ENCODE measurements at places on chromosomes 1 and 21.

GRCh38 chr1:29986986-29987385 lies 736.4 kb downstream of the MATN1 start:
- no peak for DNase-seq

DNA sequence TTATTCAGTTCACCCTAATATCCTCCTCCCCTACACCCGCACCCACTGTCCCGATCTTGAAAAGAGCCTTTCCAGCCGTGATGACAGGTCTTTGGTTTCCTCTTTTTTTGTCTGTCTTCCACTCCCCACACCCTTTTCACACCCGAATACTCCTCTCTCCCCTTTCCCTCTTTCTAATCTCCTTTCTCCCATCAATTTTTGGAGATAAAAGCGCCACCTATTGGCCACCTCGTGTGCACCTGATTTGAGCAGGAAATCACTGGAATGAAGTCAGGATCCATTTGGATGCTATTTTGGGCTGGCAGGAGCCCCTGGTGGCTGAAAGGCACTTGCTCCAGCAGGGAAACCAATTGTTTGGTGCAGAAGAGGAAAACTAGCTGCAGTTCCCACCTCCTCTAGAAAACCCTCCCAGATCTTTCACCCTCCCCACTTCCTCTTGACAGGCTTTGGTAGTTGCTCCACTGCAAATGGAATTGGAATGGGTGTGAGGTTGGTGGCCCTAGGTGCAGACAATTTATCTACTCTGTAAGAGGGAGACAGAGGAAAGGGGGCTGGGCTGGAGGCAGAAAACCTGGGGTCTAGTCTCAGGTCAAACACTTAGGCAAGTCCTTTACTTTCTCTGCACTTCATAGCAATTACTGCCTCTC lies 8.4 kb downstream of the FOXE3 start:
- no peak for DNase-seq

DNA sequence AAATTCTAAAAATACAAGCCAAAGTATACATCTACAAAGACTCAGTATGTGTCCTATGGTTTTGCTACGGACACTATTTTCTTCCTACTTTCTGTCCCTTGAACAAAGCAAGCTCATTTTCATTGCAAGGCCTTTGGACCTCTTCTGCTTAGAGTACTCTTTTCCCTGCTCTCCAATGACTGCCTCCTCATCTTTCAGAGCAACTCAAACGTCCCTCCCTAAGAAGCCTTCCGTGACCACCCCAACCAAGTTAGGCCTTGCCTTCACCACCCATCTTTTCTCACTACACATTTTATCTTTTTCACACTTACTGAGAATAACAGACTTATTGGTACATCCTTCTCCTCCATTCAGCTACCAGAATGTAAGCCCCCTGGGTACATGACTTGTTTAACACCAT lies 39.9 kb downstream of the ENAH start:
- no peak for DNase-seq

GRCh38 chr1:91750398-91750996 lies 135.5 kb downstream of the TGFBR3 start:
- DNase-seq, result no peak

DNA sequence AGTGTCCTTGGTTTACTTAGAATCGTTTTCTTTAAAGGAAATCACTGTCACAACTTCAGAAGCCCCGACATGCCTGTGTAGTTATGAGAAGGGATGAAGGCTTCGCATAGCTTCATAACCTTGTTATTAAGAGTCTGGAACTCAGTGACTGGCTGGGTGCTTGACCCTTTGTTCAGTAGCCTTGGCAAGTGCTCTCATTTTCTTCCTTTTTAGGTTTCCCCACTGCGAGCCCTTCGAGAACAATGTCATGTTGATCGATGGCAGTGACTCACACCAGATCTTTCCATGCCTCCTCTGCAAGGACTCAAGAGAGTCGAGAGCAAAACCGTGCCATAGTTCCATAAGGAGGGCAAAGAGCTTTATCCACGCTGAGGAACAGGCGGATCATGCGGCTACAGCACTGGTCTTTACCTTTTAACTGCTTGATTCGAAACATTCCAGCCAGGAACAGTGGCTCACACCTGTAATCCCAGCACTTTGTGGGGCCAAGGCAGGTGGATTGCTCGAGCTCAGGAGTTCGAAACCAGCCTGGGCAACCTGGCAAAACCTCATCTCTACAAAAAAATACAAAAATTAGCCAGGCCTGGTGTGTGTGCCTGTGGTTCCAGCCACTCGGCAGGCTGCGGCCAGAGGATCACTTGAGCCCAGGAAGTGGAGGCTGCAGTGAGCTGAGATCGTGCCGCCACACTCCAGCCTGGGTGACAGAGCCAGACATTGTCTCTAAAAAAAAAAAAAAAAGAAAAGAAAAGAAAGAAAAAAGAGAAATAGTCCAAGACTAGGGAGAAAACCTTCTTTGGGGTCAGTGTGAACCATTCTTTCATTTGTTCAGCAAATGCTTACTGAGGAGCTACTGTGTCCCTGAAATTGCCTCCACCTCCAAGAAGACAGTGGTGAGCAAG lies 95.4 kb upstream of the ERRFI1 start:
- peak; percentile 57 for DNase-seq

DNA sequence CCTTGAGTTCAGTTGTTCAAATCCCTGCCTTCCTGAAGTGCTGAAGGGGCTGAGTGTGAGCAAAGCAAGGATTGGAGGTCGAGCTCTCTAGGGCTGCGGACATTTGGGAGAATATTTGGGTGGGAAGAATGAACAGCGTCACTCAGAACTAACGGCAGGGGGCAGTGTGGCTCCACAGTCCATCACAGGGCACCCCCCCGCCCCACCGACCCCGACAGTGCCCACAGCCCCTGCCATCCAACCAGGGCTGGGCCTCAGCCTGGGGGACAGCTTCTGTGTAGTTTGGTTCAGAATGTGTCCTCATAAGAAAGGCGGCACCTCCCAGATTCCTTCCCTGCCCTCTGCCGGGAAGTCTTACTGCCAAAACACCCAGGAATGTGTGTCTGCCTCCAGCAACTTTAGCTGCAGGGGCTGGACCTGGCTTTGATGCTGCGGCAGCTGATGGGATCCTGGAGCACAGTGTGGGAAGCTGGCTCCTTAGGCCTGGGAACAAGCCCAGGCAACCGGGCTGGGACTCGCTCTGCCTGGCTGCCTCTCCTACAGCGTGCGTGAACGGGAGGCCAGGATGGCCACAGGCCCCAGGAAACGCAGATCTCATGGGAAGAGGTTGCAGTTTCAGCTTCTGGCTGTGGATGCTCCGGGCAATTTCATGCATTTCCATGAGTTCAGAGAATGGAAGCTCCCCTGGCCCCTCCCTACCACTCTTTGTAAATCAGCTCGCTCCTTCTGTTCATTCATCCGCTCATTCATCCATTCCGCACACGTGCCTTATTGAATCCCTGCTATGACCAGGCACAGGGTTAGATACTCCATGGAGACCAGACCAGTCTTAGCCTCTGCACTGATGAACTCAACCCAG lies 104.9 kb upstream of the TMPRSS2 start:
- no peak for DNase-seq

- DNase-seq, result no peak
These were observed 293.5 kb downstream of the MRPL39 start for GRCh38 chr21:25313829-25314228.

DNA sequence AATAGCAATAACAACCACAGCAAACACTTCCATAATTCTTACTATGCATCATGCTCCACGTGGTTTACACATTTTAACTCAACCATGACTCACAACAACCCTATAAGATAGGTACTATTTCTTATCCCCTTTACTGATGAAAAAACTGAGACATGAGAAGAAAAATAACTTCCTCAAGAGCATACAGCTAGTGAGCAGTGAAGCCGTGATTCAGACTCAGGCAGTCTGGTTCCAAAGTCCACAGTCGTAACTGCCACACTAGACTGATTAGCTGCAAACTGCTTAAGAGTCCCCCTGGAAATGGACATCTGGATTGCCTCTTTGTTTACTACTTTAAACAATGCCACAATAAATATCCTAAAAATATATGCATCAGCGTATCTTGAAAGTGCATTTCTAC lies 55.7 kb downstream of the PLD5 start:
- DNase-seq, result no peak

GRCh38 chr1:45908611-45909140 lies 105.3 kb downstream of the MAST2 start:
- DNase-seq, result no peak

GRCh38 chr1:1899266-1899966 lies 8.5 kb upstream of the GNB1 start:
- no peak for DNase-seq

DNA sequence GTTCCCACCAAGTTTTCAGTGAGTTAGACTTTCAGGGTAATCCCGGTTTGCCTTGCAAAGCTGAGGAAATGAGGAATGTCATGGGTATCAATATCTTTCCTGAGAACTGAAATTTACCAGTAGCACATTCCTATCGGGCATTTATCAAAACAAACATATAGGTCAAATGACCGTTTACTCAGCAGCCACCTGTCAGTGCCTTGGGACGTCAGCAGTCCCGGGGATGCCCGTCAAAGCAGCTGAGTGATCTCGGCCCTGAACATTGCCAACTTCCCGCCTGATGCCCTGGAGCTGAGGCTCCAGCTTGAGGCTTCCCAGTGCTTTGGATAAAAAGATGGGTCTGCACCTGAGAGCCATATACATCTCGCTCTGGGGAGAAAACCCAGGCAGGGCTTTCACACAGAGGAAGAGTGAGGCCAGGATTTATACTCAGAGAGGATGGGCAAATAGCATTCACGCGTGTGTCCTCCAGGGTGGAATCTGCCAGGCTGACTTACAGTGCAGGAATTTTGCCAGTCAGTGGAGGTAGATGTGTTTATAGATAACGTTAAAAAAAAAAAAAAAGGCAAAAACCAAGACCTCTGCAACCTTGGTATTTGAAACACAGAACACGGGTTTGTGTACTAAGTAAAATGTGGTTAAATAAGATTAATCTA lies 435.7 kb upstream of the VAMP3 start:
- DNase-seq, result no peak

DNA sequence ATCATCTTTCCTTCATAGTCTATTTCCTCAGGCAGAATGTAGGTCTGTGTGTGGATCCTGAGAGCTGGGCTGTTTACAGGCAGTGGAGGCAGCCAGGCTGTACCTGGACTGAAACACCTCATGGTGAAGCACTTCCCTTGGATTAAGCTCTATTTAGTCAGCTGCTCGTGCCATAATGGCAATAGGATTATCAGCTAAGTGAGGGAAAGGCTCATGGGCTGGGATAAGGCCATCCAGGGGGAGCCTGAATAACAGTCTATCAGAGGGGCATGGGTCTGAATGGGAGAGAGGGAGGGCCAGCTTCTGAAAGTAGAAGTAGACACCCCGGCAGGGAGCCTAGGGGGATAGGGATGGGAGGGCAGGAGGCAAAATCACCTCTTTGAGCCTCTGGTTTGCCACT lies 8.3 kb downstream of the RNASEL start:
- DNase-seq, result no peak

DNA sequence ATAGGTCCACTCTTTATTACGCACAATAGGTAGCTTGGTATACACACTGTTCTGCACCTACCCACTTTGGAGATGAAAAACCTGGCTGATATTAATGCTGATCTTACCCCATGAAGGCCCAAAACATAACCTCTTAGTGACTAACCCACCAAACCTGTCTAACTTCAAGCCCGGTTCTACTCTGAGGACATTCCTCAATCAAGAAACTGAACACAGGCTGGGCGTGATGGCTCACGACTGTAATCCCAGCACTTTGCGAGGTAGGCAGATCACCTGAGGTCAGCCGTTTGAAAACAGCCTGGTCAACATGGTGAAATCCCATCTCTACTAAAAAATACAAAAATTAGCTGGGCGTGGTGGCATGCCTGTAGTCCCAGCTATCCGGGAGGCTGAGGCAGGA lies 50.5 kb downstream of the EYA3 start:
- no peak for DNase-seq

- no peak for DNase-seq
These were observed 1.3 kb upstream of the XKR8 start for GRCh38 chr1:27958513-27958912.

- DNase-seq, result no peak
These were observed 7.5 kb upstream of the DPT start for GRCh38 chr1:168736520-168736919.

DNA sequence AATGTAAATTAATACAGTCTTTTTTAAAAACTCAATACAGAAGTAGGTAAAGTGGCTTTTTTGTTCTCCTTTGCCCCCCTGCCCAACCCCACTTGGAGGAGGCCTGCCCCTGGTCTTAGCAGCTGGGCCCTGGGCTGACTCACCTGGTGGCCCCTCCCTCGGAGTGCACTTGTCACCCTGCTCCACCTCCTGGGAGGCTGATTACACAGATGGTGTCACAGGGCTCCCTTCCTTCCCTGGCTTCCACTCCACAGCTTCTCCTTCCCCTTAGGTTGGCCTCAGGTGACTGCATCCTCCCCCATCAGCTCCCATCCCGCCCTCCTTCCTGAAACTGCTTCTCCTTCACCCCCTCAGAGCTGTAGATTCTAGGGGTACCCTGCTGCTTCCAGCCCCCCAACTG lies 11.7 kb upstream of the CAPN9 start:
- no peak for DNase-seq

- no peak for DNase-seq
These were observed 4.9 kb downstream of the STK40 start for GRCh38 chr1:36380782-36381181.

GRCh38 chr1:190193508-190194115 lies 284.1 kb downstream of the BRINP3 start:
- DNase-seq, result no peak

- no peak for DNase-seq
These were observed 29.9 kb upstream of the TMEM222 start for GRCh38 chr1:27292106-27292505.

GRCh38 chr1:153561466-153561985 lies 4.1 kb downstream of the S100A2 start:
- no peak for DNase-seq

DNA sequence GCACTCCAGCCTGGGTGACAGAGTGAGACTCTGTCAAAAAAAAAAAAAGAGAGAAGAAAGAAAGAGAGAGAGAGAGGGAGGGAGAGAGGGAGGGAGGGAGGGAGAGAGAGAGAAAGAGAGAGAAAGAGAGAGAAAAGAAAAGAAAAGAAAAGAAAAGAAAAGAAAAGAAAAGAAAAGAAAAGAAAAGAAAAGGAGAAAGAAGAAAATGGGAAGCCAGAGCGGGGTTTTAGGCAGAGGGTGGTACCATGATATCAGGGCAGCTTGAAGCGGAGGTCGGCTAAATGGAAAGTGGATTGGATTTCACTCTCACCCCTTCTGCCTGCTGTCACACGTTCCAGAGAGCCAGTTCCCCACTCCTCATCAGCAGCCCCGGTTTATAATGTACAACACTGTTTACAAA lies 1.9 kb downstream of the TMCO4 start:
- DNase-seq, result no peak

GRCh38 chr1:25621876-25622275 lies 5.3 kb downstream of the MAN1C1 start:
- DNase-seq, result no peak

DNA sequence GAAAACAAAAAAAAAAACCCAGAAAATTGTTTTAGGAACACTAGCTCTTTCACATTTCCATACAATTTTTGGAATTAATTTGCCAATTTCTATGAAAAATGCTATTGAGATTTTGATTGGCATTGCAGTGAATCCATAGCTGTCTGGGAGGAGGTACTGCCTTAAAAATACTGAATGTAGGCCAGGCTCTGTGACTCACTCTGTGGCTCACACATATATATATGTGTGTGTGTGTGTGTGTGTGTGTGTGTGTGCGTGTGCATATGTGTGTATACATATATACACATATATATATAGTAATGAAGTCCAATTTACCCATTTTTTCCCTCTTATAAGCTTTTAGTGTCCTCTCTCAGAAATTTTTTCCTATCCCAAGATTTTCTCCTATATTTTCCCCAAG lies 214.2 kb upstream of the DMRTA2 start:
- no peak for DNase-seq

GRCh38 chr21:38504066-38504465 lies 5.8 kb upstream of the ERG start:
- DNase-seq, result no peak
